SW 1271 (cell line): ENCODE measurements at places on chromosomes 6 and 20.
A peak's percentile ranks its signal among the peaks of the same experiment; 100 is the strongest.

- no peak for DNase-seq
Observed at GRCh38 chr6:154508573-154509375, 1.7 kb downstream of the CNKSR3 start.

- no peak for DNase-seq
Observed at GRCh38 chr6:139029470-139030227, 1.1 kb downstream of the ABRACL start.

DNA sequence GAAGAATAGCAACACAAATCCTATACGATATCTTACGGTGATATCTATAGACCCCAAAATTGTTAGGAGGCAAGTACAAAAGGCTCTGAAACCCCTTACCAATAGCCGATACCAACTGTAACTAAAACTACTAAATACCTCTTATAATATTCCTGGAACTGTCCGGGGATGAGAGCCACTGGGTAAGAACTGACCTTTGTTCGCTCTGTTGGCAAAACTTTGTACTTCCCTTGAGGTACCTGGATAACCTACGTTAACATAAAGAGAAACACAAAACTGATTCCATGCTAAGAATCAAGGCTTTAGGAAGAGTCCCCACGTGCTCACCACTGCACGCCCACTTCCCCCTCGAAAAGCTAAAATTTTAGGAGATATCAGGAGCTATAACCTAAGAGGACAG lies 9.7 kb downstream of the PHF10 start:
- no peak for DNase-seq

DNA sequence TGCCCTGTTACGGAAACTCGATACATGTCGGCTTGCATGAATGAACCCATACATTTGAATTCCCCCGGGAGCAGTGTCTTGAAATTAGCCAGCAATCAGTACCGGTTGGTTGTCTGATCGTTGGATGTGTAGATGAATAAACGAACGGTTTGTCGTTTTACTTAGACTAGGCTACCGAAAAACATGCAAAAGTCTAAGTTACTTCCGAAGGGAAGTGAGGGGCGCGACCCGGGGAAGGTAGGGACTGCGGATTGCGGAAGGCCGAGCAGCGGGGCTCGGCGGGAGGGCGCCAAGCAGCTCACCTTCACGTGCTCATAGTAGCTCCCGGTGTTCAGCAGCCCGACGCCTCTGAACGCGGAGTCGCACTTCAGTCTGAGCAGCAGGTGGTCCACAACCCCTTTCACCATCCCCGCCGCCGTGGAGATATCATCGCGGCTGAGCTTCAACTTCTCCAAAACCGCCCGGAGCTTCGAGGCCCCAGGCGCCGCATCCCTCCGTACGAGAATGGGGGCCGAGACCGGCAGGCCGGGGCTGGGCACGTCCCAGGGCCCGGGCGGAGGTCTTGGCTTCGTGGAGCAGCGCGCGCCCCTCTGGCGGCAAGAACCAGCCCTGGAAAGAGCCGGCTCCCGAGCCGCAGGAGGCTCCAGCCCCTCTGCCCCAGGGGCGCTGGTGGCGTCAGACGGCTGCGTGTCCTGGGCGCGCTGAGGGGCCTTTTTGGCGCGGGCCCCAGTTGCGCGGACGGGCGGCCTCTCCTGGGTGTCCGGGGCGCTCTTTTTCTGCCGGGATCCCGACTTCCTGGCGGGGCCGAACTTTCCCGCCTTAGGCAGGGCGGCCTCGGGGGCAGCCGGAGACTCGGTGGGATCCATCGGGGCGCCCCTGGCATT lies 632 bp downstream of the CGAS start:
- peak; percentile 40 for DNase-seq

- DNase-seq = no peak
Observed at GRCh38 chr20:49034070-49034732, 11.9 kb upstream of the CSE1L start.

DNA sequence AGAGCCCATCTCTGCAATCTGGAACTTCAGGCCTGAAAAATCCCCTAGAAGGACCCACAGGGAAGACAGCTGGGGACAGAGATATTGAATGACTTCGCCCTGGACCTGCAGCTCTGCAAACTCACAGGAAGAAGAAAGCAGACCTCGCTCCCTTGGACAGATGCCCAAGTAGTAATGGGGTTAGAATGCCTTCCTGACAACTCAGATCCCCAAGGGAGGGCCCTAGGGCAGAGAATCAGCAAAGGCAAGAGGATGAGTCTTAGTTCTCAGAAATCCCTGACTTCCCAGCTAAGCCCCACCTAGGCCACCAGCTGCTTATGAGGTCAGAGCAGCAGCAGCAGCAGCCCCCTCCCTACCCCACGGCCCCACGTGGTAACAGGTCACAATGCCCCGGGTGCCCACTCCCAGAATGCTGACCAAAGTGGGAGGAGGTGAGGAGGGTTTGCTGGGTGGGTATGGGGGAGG lies at the start of gene C20orf141:
Gene C20orf141, plus strand, starts transcription at position 401 of the 465 bp plus-strand sequence. CDS start 198 bp downstream, outside the sequence.
- DNase-seq = peak; percentile 88

DNA sequence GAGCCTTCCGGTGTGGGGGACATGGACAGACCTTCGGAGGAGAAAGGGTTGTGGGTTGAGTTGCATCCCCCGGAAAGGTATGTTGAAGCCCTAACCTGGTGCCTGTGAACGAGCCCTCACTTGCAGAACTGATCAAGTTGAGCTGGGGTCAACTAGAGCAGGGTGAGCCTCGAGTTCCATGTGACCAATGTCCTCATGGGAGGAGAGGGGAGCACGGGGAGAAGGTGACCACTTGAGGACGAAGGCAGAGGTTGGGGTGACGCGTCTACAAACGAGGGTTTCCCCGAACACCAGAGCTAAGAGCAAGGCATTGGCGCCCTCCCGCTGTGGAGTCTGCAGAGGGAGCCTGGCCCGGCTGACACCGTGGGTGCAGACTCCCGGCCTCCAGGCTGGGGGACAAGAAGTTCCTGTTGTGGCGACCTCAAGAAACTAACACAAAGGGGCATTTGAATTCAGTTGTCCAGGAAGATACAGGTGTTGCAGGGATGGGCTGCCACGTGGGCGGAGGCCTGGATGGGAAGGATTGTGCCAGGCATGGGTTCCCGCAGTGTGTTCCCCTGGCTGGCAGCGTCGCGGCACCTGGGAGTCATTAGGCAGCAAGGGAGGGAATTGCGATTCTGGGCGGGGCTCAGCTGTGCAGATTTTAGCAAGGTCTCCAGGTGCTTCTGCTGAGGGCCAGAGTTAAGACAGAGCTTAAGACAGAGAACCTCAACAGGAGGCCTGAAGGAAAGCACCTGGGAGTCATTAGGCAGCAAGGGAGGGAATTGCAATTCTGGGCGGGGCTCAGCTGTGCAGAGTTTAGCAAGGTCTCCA lies 20.4 kb upstream of the UNC93A start:
- no peak for DNase-seq

- DNase-seq = no peak
Observed at GRCh38 chr6:105272786-105273185, 93.0 kb upstream of the POPDC3 start.

DNA sequence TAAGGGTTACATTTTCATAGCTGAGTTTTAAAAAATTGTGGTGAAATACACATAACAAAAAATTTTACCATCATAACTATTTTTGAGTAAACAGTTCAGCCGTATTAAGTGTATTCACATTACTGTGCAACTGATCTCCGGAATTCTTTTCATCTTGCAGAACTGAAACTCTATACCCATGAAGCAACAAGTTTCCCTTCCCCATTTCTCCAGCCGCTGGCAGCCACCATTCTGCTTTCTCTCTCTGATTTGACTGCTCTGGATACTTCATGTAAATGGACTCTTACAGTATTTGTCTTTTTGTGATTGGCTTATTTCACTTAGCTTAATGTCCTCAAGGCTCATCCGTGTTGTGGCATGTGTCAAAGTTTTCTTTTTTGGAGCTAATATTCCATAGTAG lies 341.6 kb downstream of the QKI start:
- no peak for DNase-seq

- DNase-seq = no peak
Observed at GRCh38 chr20:704726-705125, 29.1 kb upstream of the SCRT2 start.

- no peak for DNase-seq
Observed at GRCh38 chr20:13552061-13552460, 86.7 kb downstream of the TASP1 start.

- peak; percentile 79 for DNase-seq
Observed at GRCh38 chr20:11274141-11274594, 600.4 kb upstream of the JAG1 start.

GRCh38 chr6:163789199-163789810 lies 374.8 kb downstream of the QKI start:
- no peak for DNase-seq

- DNase-seq = no peak
Observed at GRCh38 chr6:135311446-135312200, 130.5 kb downstream of the MYB start.

GRCh38 chr6:132812756-132813172 lies 1.6 kb upstream of the RPS12 start:
- no peak for DNase-seq

GRCh38 chr6:49499623-49500022 lies at the start of gene GLYATL3:
GLYATL3 (plus strand) TSS chr6:49499923; CDS start chr6:49511991, 12,068 bp downstream.
- DNase-seq = no peak

GRCh38 chr6:84003131-84003530 lies 30.4 kb upstream of the MRAP2 start:
- DNase-seq = no peak

DNA sequence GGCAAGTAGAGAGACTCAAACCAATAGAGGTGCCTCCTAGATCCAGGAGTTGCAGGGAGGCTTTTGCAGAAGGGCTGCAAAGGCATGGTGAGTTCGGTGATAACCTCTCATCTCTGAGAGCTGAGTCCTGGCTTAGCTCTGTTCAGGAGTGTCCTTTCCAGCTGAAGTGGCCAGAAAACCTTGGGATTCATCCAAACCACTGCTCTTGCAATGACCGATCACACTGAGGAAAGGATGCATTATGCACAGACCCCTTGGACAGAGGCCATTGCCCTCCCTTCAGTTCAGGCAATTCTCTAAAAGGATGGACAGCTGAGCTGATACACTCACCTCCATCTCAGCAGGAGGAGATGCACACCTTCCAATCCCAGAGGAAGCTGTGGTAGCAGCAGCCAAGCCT lies 158.8 kb upstream of the ENPP5 start:
- no peak for DNase-seq

- DNase-seq = no peak
Observed at GRCh38 chr6:35562060-35562459, 49.4 kb upstream of the TULP1 start.

GRCh38 chr6:16819752-16820151 lies 58.5 kb upstream of the ATXN1 start:
- DNase-seq = no peak

GRCh38 chr20:21048841-21049273 lies 57.3 kb downstream of the LINC00237 start:
- DNase-seq = peak; percentile 17

GRCh38 chr6:47377971-47378370 lies 68.3 kb upstream of the TNFRSF21 start:
- DNase-seq = no peak

DNA sequence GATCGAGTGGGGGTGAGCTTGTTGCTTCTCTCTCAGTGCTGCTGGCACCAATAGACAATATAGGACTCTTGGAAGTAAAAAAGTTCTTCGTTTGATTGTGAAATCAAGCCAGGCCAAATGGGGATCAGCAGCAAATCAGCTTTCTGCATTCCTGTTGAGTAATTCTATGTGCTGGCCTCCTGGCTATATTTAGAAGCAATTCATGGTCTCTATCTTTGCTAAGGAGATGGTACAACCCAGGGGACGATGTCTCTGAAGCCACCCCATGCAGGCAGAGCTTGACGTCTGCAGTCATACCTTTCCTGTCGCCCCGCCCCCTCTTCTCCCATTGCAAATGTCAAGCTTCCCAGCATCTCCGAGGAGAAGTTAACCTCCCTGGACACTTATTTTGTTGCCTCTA lies 199.1 kb downstream of the SCP2D1 start:
- DNase-seq = no peak

GRCh38 chr6:166612471-166612881 lies 14.6 kb downstream of the RPS6KA2 start:
- DNase-seq = no peak

- DNase-seq = no peak
Observed at GRCh38 chr20:31667315-31668285, 29.9 kb downstream of the COX4I2 start.

DNA sequence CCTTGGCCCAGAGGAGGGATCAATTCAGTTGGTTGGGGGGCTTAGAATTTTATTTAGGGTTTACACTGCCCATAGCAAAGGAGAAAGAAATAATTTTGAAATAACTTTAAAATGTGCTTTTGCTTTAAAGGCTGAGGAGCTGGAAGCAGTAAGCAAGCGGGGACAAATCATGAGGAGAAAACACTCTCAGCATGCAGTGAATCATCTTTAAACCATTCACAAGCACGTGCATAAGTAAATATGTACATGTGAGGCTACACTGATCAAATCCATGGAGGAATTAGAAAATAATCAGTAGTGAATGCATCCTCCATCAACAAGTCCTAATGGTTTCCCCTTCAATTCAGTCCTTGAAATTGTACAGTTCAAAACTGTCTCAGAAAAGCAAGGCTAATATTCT lies 181.0 kb downstream of the MTFR2 start:
- DNase-seq = peak; percentile 37

GRCh38 chr6:36800223-36801076 lies 38.8 kb downstream of the CPNE5 start:
- no peak for DNase-seq

GRCh38 chr6:79570129-79571029 lies 33.1 kb upstream of the LCA5 start:
- DNase-seq = no peak

DNA sequence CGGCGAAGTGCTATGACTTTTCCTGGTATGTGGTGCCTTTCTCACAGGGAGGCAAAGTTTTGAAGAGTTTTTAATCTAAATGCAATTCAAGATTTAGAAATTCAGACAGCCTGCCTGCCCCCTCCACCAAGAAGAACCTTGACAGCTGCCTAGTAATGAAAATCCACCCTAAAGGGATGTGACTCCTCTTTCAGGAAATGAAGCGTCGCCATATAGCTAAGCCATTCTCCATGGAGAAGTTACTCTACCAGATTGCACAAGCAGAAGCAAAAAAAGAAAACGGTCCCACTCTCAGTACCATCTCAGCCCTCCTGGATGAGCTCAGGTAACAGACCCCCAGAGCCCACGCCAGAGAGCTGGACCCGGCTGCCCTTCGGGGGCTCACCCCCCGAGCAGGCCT lies 150.1 kb downstream of the DTNBP1 start:
- no peak for DNase-seq

DNA sequence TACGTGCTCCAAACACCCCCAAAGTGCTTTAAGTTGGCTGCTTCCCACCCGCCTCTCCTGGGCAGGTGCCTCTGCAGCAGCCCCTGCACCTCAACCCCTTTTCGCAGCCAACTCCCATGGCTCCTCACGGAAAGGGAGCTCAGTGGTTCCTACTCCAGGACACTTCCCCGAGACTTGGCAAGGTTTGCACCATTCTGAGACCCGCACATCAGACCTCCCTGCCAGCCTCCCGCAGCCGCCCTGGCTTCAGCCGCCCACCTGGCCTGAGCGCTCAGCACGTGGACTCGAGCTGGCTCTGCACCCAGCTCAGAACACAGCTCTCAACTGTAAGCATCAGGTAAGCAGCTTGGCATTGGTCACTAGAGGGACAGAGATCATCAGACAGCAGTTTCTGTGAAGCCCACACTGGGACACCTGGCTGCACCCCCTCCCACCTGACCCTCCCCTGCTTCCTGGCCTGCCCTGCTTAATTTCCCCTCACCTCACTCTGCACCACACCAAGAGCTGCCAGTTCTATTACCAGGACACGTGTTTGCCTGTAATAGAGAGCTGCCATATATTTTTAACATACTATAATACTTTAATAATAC lies 28.5 kb downstream of the GMDS start:
- no peak for DNase-seq

- no peak for DNase-seq
Observed at GRCh38 chr20:58956078-58956477, 25.0 kb upstream of the NELFCD start.

GRCh38 chr6:26312096-26312463 lies 52.9 kb upstream of the BTN3A2 start:
- no peak for DNase-seq
